ENCODE measurements at places on chromosomes 5 and 9. TPM values are rescaled to one million over a fixed set of nuclear protein-coding genes. Genes with fewer than 3 reads are reported as not detected.

GRCh38 chr5:139376364-139376763 lies 6.7 kb downstream of the SLC23A1 start:
- no peak for DNase-seq

Gene ENC1
- 18.8 TPM for total RNA-seq

Gene DRD1
- total RNA-seq, result 0.62 TPM

DNA sequence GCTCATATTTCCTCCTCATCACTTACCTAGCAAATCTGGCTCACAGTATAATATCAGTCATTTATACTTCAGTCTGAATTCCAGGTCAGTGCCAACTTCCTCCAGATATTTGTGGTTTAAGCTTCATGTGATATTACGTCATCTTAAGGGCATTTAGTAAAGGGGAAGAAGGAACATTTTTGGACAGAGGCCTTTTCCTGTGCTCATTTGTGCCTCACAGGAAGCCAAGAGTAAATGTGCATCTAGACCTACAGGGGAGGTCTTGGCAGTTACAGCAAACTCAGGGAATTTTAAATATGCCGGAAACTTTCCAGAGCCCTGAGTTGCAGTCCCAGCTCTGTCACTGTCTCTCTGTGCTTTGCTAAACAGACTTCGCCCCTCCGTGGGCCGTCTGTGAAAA lies 12.3 kb upstream of the KCNIP1 start:
- DNase-seq, result no peak

Gene SPZ1
- not detected for total RNA-seq

DNA sequence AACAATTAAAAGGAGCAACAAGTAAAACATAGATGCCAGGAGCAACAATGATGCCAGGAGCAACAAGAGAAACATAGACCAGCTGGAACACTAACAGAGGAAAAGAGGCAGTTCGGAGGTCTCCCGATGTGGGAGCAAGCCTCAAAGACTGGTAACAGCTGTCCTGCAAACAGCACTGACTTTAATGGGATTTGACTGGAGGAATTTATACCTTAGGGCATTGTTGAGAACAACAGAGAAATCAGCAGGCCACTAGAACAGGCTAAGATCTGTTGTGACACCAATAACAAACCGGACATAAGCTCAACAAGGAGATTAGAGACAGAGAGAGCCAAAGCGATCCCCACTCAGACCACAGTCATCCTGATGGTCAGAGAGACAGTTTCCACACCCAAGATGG lies 11.8 kb upstream of the SYK start:
- no peak for DNase-seq

Measured in lower lobe of right lung (tissue), 2 donors.